Airway epithelial cell (primary cell): ENCODE measurements at places on chromosomes 3 and 15. TPM values are rescaled to one million over a fixed set of nuclear protein-coding genes. Genes with fewer than 3 reads are reported as not detected.

Gene SPATA12
- not detected in 2 replicates for total RNA-seq

Gene PIF1
- total RNA-seq, result 9.5 TPM in 2 replicates

Gene U2SURP
- total RNA-seq, result 48.9 and 53.2 TPM in 2 replicates

Gene NUP210
- 0.21 TPM in 1 of 2 replicates, not detected in the other for total RNA-seq

Gene SLC9A9
- total RNA-seq, result 1.8 and 4.2 TPM in 2 replicates

Gene IL17RC
- total RNA-seq, result 42.2 and 42.7 TPM in 2 replicates

Gene TM4SF18
- not detected in 2 replicates for total RNA-seq

Gene PPP1R14D
- total RNA-seq, result not detected in 2 replicates

Gene LTK
- total RNA-seq, result 0.05 and 0.35 TPM in 2 replicates

Gene CHST13
- not detected in 2 replicates for total RNA-seq

Gene CCR3
- not detected in 2 replicates for total RNA-seq

Gene GRIP2
- total RNA-seq, result 0.28 TPM in 1 of 2 replicates, not detected in the other

Gene RASGRP1
- 0.85 and 1.2 TPM in 2 replicates for total RNA-seq

Gene RBP2
- total RNA-seq, result not detected in 2 replicates

Gene ITIH1
- total RNA-seq, result not detected in 2 replicates

Gene OXTR
- total RNA-seq, result 0.63 and 0.65 TPM in 2 replicates

Gene NTRK3
- total RNA-seq, result not detected in 2 replicates

Gene CD86
- total RNA-seq, result 0.21 TPM in 1 of 2 replicates, not detected in the other

Gene PLCH1
- total RNA-seq, result 0.23 and 0.49 TPM in 2 replicates

Gene ACTC1
- total RNA-seq, result not detected in 2 replicates

Gene MYO5C
- 12.7 and 21.0 TPM in 2 replicates for total RNA-seq

Gene C3orf33
- total RNA-seq, result 2.8 and 3.0 TPM in 2 replicates
